ENCODE measurements at places on chromosomes 2 and 18.

- DNase-seq: no peak
These were observed 28.8 kb downstream of the ANKRD30B start for GRCh38 chr18:14776801-14777200.

GRCh38 chr2:156657809-156658208 lies 221.6 kb downstream of the GPD2 start:
- no peak for DNase-seq

DNA sequence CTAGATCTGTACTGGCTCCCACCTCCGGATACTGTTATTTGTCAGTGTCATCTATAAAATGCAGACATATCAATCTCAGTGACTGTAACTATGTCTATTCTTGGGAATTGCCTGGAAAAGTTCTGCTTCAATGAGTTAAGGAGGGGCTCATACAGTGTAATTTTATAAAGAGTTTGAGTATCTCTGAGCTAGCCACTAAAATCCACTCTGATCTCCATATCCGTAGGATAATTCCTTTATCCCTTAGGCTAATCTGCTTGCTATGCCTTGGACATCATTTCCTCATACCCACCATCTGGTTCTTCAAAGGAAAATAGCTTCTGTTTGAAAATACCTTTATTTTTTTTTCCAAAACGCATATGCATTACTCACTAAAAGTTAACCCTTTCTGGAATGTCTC lies 863.2 kb downstream of the SUCLG1 start:
- no peak for DNase-seq

GRCh38 chr2:224937887-224938286 lies 104.4 kb downstream of the DOCK10 start:
- DNase-seq: no peak

- DNase-seq: no peak
These were observed 242.0 kb upstream of the LYPD1 start for GRCh38 chr2:132911726-132912724.
